Cerebellar nuclear complex (tissue), 1 donor: ENCODE measurements at places on chromosomes 3 and 15.

DNA sequence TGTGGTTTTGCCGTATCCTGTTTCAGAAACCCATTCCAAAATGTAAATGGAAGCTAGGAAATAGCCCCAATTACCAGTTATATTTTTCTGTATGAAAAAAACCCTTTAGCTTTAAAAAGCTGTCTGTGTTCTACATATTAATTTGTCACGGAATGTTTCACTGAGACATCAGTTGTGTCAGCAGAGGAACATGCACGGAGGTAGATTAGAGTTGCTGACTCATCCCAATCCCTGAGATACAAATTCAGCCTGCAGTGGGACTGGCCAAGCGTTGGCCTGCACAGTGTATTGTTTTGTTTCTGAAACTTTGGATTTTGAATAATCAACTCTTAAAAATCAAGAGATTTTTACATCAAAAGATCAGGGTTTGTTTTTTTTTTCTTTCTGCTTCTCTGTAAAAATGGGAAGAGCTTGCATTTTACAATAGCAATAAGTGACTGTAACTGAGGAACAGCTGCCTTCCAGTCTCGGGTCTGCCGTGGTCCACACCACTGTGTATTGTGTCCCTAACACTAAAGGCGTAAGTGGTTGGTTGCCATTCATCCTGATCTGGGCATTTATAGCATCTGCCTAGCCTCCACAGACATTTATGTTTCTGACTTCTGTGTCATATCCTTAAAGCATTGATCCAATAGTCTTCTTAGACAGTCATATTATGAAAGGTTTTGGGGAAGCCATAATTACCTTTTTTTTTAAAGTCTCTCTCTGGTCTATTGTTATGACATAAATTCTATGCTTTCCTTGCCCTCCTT lies 218.1 kb downstream of the ADAMTSL3 start:
- no peak for DNase-seq

- no peak for DNase-seq
Observed at GRCh38 chr15:101028772-101029438, 109.7 kb downstream of the LRRK1 start.

- DNase-seq, result no peak
Observed at GRCh38 chr15:80777137-80777536, 2.0 kb upstream of the CEMIP start.

GRCh38 chr15:85457392-85457968 lies 77.1 kb downstream of the AKAP13 start:
- no peak for DNase-seq

- DNase-seq, result no peak
Observed at GRCh38 chr3:114440700-114441099, 146.9 kb downstream of the TIGIT start.

GRCh38 chr3:49260806-49261324 lies 16.2 kb downstream of the C3orf62 start:
- DNase-seq, result no peak

GRCh38 chr3:1251282-1252060 lies 158.6 kb downstream of the CNTN6 start:
- DNase-seq, result no peak

- DNase-seq, result no peak
Observed at GRCh38 chr3:71616571-71617021, 33.1 kb upstream of the FOXP1 start.

DNA sequence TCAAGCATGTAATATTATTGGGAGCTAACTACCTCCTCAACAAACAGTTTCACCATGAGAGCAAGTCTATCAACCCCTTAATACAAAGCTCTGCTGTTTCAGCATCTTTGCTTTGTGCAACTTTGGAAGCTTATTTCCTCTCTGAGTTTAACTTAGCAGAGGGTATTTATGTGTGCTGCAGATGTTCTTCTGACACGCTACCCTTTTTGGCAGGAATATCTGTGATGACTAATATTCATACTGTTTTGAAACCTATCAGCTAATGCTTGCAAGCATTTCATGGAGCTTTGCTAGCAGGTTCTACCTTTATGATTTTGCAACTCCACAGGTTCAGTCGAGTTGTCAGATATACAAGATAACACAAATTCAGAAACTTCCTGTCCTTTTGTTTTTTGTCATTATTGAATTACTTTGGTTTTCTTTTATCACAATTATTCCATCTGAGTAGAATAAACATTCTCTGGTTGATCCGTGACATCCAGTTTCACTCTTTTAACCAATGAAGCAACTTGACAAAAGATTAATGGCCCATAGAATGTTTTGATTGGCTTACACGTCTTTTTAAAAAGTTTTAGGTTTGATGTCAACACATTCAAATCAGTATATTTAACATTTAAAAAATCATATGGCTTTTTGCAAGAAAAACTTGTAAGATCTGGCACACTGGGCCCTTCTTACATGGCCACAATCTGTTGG lies 1.7 kb upstream of the SLC9A9 start:
- DNase-seq, result no peak

DNA sequence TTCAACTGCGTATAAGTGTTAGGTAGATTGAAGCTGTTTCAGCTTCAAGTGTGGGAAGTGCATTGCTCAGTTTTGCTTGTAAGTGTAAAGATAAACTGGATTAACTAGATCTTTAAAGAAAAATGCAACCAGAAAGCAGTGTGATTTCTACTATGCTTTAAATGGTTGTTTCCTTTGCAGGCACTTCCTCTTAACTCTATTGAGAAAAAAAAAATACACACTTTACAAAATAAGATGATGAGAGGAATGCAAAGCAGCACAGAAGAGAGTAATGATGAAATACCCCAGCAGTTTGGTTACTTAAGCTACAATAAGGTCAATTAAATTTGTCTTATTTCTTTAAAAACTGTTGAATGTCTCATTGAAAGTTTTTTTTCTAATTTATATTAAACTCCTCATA lies 40.8 kb downstream of the DPH6 start:
- DNase-seq, result no peak

DNA sequence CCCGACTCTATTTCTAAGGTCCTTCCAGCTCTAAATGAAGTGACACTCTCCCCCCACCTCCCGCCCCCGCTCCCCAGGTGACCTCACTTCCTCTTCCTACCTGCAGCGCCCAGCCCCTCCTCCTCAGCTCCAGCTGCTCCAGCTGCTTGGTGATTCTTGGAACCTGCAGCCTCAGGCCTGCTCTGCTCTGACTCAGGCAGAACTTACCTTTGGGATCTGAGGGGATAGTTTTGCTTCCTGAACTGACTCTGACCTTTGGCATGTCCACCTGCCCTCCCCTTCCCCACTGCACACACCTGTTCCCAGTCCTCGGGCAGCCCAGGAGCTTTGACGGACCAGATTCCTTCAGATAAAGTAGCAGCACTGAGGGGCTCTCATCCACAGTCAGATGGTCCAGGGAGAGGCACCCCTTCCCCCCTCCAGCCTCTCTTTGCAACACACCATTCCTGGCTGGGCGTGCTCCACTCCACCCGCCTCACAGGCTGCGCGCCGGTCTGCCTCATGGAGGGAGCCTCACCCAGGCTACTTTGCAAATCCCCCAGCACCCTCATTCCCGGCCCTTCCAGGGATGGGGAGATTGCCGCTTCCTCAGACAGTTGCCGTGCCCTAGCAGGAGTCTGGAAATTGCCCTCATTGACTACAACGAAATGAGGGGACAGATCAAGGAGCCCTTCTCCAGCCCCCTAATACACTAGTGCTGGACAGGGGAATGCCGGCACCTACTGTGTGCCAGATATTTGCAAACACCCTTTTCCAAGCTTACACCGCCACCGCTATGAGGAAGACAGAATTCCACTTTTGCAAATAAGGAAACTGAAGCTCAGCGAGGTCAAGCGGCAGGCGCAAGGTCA lies 692 bp upstream of the C15orf39 start:
- DNase-seq, result no peak

GRCh38 chr15:26981492-26981891 lies 10.5 kb downstream of the GABRG3 start:
- no peak for DNase-seq

DNA sequence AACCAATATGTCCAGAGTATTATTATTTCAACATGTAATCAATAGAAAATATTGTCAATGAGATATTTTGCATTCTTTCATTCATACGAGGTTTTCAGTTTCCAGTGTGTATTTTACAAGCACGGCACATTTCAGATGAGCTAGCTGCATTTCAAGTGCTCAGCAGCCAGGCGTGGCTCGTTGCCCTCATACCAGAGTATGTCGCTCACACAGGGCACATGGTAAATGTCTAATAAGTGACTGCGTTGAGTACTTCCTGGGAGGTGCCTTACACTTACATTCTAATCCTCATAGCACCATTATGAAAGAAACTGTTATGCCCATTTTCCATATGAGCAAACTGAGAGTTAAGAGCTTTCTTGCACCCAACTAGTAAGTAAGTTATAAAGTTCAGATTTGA lies 47.4 kb downstream of the TMEM266 start:
- no peak for DNase-seq

DNA sequence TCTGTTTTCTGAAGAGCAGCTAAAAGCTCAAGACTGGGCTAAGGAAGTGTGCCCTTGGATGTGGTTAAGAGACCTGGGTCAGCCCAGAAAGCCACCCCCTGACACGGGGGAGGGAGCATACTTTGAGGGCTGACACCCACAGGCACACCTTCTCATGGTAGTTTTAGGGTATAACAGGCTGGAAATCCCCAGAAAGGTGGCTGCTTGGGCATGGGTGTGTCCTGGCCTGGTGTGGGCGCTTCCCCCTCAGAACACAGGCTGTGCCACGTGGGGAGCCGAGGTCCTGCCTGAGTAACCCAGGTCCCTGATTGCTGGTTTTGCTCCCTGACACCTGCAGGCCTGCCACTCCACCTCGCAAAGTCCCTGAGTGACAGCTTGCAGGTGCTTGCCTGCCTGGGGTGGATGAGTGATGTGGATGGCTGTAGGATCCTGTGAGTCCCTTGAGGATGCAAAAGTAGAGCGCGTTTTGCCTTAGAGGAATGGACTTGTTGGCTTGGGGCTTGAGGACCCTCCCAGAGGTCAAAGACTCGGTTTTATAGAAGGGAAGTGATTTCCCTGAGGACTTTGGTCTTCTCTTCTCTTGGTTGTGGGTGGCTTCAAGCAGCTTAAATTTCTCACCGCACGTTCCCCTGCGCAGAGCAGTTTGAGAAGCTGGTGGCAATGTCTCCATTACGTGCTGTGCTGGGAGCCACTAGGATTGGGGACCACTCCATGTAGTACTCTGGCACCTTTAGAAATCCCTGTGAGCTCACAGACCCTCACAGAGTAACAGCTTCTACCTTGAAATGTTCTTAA lies 94.4 kb downstream of the DNASE1L3 start:
- DNase-seq, result no peak

DNA sequence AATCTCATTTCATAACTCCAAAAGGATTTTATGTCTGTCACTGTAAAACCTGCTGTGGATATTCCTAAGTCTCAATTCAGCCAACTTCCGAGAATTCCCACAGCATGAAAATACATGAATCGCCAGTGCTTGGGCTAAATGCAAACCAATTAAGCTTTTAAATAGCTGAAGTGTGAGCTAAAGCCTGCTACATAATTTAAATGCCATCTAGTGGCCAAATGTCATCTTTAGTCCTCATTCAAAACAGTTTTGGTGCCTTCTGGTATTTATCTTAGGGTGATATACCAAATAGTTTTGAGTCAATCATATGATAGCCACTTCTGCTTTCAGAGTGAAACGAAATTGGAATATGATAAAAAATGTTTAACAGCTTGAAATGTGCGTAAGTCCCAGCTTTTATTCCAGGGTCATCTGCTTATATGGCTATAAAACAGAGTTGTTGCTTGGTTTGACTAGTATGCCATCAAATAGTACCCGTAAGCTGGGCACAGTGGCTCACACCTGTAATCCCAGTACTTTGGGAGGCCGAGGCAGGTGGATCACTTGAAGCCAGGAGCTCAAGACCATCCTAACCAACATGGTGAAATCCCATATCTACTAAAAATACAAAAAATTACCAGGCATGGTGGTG lies 41.8 kb upstream of the CCNL1 start:
- no peak for DNase-seq

- DNase-seq, result no peak
Observed at GRCh38 chr3:4271834-4272233, 31.3 kb upstream of the SETMAR start.

DNA sequence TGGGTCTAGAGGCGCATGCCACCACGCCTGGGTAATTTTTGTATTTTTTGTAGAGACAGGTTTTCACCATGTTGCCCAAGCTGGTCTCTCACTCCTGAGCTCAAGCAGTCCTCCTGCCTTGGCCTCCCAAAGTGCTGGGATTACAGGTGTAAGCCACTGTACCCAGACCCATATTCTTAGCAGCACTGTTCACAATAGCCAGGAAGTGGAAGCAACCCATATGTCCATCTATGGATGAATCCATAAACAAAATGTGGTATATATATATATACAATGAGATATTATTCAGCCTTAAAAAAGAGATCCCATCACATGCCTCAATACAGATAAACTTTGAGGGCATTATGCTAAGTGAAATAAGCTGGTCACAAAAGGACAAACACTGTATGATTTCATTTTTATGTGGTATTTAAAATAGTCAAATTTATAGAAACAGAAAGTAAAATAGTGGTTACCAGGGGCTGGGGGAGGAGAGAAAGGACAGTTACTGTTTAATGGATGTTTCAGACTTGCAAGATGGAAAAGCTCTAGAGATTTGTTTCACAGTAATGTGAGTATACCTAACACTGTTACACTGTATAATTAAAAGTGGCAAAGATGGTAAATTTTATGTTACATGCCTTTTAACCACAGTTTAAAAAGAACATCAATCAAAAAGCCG lies 35.7 kb upstream of the GRAMD1C start:
- DNase-seq, result no peak

GRCh38 chr3:25940935-25941334 lies 151.0 kb downstream of the OXSM start:
- DNase-seq, result no peak

GRCh38 chr3:182644790-182645433 lies 148.4 kb upstream of the ATP11B start:
- DNase-seq, result no peak

- DNase-seq, result no peak
Observed at GRCh38 chr3:11737742-11738141, 94.0 kb upstream of the VGLL4 start.

DNA sequence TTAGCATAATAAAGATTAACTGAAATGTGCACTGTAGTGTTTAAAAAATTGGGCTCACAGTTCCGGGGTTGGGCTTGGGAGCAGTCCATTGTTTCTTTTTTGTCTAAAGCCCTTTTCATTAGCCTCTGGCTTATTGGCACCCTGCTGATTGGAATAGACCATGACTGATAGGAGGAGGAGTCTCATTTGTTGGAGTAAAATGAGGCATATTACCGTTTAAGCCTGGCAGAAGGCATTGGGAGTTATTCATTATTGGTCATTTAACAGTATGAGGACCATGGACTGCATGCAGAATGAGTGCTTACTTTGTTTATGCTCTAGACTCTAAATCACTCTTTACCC lies 139.0 kb upstream of the CGNL1 start:
- DNase-seq, result no peak

DNA sequence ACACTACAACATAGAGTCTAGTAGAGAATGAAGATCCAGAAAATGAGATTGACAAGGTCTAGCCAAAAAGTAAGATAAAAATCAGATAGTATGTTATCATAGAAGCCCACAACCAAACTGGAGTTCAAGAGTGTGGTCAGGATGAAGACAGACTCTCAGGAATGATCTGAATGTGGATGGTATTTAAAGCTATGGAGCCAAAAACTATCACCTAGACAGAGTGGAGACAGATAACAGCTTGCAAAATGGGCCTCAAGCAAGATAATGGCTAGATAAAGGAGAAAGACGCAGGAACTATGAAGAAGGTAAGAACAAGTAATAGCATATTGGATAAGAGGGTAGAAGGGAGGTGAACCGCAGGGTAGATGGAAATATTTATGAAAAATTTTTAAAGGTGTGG lies 35.4 kb downstream of the ZMAT3 start:
- DNase-seq, result no peak

GRCh38 chr3:29212789-29213433 lies 68.0 kb upstream of the RBMS3 start:
- no peak for DNase-seq
